ENCODE measurements at places on chromosomes 5 and 9.

DNA sequence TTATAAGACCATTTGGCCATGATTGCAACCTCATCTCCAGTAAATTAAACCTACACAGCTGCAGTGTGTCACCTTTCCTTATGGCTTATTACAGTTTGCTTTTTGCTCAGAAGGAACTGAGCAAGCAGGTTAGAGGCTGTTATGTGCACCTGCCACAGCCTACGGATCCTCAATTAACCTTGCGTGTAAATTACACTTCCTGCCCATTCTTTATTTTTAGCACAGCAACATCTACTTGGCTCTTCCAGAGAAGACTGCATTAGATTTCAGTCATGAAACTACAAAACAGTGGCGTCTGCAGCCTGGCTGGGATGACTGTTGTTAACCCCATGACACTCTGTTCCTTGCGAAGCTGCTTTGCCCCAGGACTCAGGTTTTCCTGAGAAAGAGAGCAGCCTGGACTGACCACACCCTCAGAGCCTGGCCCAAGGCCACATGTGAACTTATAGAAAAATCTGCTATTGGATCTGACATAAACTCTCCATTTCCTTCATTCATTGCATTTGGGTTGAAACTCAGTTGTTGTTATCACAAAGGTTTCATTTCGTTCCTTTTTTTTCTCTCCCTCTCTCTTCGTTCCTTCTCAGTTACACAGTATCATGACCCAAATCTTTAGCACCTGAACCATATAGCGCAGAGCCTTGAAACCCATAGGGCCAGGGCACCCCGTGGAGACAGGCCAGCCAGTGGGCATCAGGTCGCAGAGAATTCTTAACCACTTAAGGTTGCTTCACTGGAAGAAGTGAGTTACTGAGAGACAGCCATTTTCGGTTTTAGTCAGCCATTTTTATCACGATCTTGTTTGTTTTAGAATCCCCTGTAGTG is 138.6 kb downstream of the PALM2AKAP2 start:
- no peak for DNase-seq

- DNase-seq = no peak
Observed at GRCh38 chr5:131767891-131768290, 28.9 kb downstream of the FNIP1 start.

GRCh38 chr5:164799391-164799790 is 1294.0 kb downstream of the MAT2B start:
- no peak for DNase-seq

GRCh38 chr5:36621985-36622384 is 15.6 kb downstream of the SLC1A3 start:
- DNase-seq = no peak

- no peak for DNase-seq
Observed at GRCh38 chr5:139390639-139391569, 1.2 kb upstream of the MZB1 start.

DNA sequence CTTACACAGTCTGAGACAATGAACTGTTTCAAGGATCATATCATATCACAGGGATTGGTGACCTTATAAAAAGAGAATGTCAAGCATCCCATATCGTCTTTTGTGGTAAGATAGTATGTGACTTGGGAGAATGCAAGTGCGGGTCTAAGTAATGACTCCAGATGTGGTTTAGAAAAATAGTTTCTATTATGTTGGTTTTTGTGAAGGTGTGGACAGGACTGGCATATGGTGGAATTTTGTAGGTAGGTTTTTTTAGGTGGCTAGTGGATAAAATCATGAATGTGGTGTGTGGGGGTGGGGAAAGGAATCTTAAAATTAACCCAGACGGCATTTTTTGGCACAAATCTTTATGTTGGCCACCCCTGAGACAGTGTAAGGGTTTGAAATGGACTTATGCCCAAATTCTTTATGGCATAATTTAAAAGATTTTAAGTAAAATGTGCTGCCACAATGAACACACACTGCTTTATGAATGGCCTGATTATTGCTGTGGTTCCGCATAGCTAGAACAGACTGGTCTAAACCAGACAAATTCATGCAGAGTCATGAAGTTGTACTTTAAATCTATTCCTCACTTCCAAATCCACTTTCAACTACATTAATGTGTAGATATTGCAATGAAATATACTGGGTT is 204.8 kb upstream of the HAPLN1 start:
- no peak for DNase-seq

DNA sequence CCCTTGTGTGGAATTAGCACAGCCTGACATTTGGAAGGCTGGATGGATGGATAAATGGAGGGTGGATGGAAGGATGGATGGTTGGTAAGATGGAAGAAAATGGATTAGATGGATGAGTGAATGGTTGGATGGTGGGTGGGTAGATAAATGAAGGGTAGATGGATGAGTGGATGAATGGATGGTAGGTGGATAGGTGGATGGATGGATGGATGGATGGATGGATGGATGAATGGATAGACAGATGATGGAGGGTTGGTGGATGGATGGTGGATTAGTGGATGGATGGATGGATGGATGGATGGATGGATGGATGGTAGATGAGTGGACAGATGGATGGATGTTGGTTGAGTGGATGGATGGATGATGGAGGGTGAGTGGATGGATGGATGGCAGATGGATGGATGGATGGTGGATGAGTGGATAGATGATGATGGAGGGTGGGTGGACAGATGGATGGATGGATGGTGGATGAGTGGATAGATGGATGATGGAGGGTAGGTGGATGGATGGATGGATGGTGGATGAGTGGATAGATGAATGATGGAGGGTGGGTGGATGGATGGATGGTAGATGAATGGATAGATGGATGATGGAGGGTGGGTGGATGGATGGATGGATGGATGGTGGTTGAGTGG is 175.6 kb upstream of the PPP1R26 start:
- DNase-seq = no peak

DNA sequence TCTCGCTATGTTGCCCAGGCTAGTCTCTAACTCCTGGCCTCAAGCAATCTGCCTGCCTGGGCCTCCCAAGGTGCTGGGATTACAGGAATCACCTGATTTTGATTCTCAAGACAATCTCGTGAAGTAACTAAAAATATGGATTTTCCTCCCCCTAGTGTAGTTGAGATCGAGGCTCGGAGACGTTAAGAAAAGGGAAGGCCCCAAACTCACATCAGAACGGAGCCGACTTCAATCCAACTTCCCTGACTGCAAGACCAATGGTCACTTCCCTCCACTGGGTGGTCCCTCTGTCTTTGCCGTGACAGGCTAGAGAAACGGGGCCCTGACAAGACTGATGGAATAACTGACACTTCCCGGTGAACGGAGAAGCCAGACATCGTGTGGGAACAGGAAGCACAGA is 28.3 kb downstream of the BARHL1 start:
- DNase-seq = no peak

- no peak for DNase-seq
Observed at GRCh38 chr5:125023673-125024072, 277.2 kb upstream of the ZNF608 start.

DNA sequence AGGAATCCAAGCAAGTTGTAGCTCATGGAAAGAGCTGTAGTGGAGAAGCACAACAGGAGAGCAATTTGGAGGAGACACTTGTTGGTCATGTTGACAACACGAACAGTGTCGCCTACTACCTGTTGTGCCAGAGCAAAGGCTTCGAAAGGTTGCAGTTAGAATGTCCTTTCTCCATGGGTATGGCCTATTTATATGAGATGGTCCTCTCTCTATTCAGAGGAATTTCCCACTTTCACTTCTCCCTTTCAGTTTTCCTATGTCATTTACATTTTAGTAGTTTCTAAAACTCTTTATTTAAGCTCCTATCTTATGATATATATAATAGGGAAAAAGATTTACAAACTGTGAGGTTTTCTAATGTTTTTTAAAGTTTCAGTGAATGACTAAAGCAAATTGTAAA is at the start of gene IFNB1:
Gene IFNB1 (minus strand): TSS at position 162 of the 400 bp plus-strand sequence. CDS start 73 bp downstream, at position 89.
- no peak for DNase-seq

DNA sequence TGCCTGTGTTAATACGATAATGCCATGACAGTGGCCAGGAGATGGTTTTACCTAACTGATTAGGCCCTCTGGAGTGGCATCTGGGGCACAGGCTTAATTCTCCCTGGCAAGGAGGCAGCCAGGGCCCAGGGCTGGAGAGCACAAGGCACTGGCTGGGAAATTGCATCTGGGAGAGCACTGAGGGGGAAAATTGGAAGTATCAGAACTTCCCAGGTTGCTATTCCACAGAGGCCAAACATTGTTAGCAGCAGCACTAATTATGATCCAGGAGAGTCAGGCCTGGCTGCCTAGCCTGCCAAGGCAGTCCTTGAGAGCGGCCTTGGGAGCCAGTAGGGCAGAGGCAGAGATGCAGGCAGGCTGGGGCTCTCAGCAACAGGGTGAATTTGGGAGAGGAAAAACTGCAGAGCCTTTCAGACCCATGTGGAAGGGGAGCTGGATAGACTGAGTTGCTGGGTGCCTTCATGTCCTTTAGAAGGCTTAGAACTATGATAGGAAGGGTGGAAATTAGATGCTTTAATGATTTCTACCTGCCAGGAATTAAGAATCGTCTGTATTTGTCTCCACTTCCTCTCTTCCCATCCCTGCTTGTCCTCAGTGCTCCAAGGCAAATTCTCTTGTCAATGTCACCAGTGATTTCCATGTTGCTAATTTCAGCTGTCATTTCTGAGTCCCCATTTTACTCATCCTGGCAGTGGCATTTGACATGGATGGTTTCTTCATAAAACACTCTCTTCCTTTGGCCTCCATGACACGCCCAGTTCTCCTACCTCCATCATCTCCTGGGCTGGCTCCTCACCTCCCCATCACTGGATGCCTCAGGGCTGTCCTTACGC is 56.1 kb upstream of the HSPA9 start:
- no peak for DNase-seq

DNA sequence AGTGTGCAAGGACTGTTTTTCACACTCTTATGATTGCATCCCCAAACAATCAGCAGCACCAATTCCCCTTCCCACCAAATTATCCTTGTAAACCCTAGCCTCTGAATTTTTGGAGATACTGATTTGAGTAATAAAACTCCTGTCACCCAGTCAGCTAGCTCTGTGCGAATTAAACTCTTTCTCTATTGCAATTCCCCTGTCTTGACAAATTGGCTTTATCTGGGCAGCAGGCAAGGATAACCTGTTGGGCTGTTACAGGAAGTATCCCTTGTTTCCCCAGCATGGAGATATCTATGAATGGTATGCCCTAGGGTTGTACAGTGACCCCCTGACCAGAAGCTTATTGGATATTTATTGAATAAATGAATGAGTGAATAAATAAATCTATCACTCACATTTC is 80.8 kb downstream of the PTCD2 start:
- DNase-seq = no peak

DNA sequence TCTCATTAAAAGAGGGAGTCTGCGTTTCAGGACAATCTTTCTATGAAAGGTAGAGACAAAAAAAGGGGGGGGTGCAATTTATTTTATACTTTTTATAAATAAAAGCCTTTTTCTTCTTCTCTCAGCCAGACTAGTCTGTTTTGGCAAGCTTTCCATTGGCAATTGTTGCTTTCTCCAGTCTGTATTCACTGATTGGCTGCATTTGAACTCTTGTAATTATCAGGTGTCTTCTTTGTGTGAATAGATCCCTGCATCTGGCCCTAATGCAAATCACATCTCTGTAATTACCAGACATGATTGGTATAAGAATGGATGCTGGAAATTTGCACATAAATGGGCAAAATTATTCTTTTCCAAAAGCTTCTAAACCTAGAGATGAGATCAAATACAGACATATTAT is 7.6 kb upstream of the EQTN start:
- no peak for DNase-seq

- no peak for DNase-seq
Observed at GRCh38 chr9:5516453-5517220, 6.3 kb downstream of the PDCD1LG2 start.

GRCh38 chr9:214648-215493 is at the start of gene DOCK8:
TSS of gene DOCK8 (plus strand) at chr9:214865. CDS start at chr9:214977, 112 bp downstream.
- no peak for DNase-seq

GRCh38 chr5:140398379-140398811 is 3.2 kb upstream of the ANKHD1 start:
- DNase-seq = no peak

- DNase-seq = no peak
Observed at GRCh38 chr5:65932676-65933075, 6.3 kb downstream of the ERBIN start.

DNA sequence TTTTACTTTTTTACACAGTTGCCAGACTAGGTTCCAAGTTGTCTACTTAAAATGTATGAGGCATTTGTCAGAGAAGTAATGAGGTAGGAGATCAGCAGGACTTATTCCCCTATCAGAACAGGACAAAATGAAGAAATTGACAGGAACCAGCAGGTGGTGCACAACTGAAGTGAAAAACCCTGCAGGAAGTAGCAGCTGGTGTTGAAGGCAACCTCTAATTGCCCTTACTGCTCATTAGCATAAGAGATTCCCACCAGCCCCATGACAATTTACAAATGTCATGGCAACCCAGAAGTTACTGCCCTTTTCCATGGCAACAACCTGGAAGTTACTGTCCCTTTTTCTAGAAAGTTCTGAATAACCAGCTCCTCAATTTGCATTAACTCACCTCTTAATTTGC is 5.4 kb downstream of the PCDHB15 start:
- no peak for DNase-seq

GRCh38 chr9:114299286-114300152 is 23.4 kb upstream of the ORM1 start:
- no peak for DNase-seq

- DNase-seq = no peak
Observed at GRCh38 chr5:160075073-160075472, 44.2 kb downstream of the PWWP2A start.

DNA sequence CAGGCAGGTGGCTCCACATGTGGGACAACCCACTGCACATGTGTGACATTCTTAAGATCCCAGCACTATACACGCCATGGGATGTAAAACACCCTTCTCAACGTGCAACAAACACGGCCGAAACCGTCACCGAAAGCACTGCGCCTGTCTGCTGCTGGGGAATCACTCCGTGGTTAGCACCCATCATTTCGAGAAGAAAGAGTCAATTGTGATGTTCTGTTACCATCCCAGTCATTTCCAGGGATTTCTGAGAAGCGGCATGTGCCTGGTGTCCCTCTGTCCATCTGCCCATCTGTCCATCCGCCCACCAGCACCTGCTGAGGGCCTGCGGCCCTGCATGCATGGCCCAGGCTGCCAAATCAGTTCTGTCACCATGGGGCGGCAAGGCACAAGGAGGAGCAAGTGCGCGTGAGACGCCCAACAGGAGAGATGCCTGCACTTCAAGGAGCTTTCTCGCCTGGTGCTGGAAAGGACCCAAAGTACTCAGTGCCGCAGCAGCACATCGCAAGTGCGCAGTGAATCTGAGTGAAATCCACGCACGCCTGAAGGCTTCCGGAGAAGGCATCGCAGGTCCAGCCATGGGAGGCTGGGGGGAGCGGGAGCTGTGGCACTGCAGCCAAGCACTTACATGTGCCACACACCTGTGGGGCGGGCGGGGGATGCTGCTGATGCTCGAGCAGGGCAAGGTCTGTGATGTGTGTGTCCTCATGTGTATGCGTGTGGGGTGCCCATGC is 38.0 kb downstream of the VAV2 start:
- DNase-seq = no peak

GRCh38 chr5:14750712-14751111 is 86.2 kb downstream of the OTULIN start:
- no peak for DNase-seq

DNA sequence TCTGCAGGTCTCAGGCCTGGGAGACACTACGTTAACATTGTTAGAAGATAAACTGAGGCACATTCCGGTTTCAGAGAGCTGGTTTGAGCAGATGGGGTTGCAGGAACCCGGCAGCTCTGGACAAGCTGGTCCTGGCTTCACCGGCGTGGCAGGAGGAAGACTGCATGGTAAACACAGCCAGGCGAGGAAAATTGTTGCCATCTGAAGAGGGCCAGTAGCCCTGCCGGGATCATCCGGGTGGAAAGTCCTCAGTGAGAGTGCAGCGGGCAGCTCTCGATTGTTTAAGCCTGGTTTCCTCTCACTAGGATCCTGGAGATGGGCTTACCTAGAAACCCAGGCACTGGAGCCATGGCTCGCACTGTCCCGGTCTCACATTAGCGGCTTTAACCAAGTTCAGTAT is 226.9 kb downstream of the IRX2 start:
- no peak for DNase-seq
